ENCODE measurements at places on chromosomes 5 and 9. TPM values are rescaled to one million over a fixed set of nuclear protein-coding genes. Genes with fewer than 3 reads are reported as not detected.

- no peak for DNase-seq
Measured at GRCh38 chr5:143574236-143574635, 170.8 kb upstream of the NR3C1 start.

PCDHAC2 gene
- polyA plus RNA-seq, result not detected

DNA sequence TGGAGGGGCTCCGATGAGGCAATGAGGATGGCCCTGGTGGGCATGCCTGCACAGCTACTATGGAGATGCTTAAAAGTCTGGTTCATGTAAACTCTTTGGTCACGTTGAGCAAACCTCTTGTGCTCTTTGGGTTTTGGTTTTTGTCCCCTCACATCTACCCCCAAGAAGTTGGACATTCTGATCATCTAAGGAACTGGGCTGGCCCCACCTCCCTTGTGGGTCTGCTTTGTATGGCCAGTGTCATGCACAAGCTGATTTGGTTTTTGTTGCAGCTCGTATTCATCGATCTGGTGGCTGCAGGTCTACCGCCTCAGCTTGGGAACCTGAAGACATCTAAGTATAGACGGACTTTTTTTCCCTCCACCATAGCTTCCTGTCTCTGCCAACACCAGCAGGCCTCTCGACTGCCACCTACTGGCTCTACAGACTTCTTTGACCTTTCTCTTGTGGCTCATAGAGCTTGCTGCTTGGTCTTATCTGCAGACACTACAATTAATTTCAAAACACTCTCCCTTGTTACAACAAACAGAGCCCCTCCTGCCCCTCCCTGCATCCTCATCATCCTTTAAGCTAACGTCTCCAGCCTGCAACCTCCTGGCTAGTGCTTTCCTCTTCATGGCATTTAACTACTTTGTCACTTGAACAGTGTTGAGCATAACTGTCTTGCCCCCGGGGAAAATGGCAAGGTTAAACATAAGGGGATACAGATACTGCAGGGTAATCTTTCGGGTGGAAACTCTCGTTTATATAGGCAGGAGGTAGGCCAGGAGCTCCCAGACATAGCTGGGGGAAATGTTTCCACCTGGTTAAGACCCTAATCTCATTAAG, 34.5 kb downstream of the TSTD2 start:
- DNase-seq, result peak; percentile 89

GRCh38 chr5:5276430-5276829, 136.3 kb downstream of the ADAMTS16 start:
- no peak for DNase-seq

DNA sequence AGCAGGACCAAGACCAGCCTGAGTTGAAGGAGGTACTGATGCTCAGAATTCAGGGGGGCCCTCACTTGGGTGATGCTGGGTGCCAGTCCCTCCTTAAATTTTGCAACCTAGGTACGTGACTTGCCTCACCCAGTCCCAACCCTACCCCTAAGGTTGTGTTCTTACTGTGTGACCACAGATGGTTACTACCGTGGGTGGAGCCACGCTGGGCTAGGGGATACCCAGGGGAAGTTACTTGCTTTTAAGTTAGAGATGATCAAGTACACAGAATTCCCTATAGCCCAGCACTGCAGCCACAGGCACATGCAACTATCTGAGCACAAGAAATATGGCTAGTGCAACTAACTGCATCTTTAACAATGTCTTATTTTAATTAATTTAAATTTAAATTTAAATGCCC, 32.9 kb downstream of the NXNL2 start:
- no peak for DNase-seq

IRX2 gene
- polyA plus RNA-seq, result not detected

GRCh38 chr9:137278721-137279711, 1.5 kb downstream of the TOR4A start:
- no peak for DNase-seq

IL3 gene
- not detected for polyA plus RNA-seq

OMD gene
- not detected for polyA plus RNA-seq

DNA sequence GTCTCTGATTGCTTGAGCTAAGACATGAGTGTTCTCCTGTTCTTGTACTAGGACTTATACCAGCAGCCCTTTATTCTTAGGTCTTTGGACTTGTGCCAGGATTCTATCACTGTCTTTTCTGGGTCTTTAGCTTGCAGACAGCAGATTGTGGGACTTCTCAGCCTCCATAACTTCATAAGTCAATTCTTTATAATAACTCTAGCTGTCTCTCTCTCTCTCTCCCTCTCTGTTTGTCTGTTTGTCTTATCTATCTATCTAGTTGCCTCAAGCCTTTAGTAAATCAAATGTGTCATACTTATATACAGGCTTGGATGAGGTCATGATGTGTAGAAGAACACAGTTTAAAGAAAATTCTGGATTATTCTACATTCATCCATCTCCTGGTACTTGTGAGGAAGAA, 11.5 kb upstream of the ANKRD55 start:
- DNase-seq, result no peak

All from CD4-positive, CD25-positive, alpha-beta regulatory T cell (primary cell).